ENCODE measurements at places on chromosomes 7 and 10. TPM values are rescaled to one million over a fixed set of nuclear protein-coding genes. Genes with fewer than 3 reads are reported as not detected.

DNA sequence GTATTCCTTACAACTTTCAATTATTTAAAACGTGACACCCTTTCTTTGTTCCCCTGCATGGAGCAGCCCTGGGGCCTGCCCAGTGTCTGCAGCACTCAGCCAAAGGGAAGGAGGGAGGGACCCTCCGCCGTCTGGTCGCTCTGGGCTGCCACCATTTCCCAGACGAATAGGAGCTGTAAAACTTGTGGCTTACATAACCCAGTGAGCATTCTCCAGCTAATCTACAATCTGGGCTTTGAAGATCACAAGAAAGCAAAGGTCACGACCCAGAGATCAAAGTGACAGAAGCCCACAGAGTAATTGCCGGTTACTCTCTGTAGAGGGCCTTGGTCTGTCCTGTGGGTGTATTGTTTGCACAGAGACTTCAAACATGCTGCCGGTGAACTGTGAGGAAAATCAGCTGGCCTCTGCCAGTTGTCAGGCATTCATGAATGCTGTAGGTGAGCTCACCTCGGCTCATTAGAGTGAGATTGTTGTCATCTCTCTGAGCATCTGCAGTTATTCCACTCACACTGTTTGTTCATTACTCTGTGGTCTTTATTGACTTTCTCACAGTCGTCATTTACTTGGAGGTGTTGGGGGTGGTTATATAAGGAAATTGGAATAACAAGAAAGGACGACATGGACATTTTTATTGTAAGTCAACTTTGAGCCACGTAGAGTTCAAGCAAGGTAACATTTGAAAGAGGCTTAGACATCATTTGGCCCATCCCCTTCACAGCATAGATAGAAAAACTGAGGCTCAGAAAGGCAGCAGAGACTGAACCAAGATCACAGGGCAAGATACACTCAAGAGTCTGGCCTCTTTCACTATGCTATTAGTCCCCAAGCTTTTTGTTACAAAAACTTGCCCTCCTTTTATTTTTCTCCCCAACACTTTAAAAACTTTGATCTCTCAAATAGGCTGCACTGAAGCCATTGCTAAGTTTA, 619.8 kb downstream of the LRMDA start:
- no peaks in the 10 kb centered on the region for H3K36me3 ChIP-seq
- no peak overlapping the region for H3K27ac ChIP-seq
- no peak for DNase-seq
- no peaks in the 10 kb centered on the region for H3K4me1 ChIP-seq

DNA sequence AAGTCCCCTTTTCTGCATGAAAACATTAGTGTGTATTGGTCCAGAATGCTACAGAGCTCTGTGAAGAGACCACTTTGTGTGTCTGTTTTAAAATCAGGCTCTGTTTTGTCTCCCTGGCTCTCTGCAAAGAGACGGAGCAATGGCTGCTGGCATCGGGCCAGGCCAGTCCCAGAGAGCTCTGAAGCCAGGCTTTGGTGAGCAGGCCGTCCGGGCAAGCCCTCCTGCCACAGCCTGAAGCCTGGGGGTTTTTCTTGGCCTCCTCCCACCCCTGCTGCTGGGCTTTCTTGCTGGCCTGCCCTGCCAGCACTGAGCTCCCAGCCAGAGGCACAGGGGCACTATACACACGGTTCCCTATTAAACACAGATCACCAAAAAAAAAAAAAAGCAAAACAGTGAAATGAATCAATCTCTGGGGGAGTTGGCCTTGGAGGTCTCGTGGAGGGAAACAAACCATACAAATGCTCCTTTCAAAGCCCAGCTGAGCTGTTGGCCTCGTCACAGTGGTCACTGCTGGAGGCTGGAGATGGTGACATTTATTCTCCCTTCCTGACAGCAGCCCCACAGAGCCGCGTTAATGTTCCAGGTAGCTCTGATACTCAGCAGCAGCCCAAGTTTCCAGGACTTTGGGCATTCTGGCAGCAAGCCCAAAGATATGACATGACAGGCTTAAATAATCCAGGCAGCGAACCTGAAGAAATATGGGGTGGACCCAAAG, 237.2 kb downstream of the TCF7L2 start:
- no peaks in the 10 kb centered on the region for H3K27me3 ChIP-seq
- DNase-seq = no peak
- no peak overlapping the region for H3K4me3 ChIP-seq
- H3K4me1 ChIP-seq = no peaks in the 10 kb centered on the region

GRCh38 chr10:86655596-86655995, 1.2 kb downstream of the OPN4 start:
- no peaks in the 10 kb centered on the region for H3K27me3 ChIP-seq
- no peak overlapping the region for H3K4me3 ChIP-seq
- H3K36me3 ChIP-seq = no peaks in the 10 kb centered on the region
- H3K27ac ChIP-seq = no peak overlapping the region
- no peaks in the 10 kb centered on the region for H3K4me1 ChIP-seq

DNA sequence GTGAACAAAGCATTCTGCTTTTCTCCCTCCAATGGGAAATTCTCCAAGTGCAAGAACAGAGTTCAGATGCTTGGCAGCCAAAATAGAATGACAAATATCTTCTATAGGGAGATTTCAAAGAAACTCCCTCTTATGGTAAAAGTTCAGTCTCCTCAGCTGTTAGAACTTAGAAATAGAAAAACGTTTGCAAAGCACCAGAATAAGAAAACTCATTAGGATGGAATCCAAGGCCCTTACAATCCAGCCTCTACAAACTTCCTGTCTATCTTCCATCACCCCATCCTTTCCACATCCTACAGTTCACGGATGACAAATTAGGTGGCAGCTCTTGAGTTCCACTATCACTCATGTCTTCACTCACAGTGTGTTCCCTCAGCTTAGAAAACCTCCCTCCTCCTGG, 25.7 kb downstream of the FAM13C start:
- H3K27me3 ChIP-seq = no peaks in the 10 kb centered on the region
- peaks cover 4% of the 10 kb centered on the region for H3K4me1 ChIP-seq

DNA sequence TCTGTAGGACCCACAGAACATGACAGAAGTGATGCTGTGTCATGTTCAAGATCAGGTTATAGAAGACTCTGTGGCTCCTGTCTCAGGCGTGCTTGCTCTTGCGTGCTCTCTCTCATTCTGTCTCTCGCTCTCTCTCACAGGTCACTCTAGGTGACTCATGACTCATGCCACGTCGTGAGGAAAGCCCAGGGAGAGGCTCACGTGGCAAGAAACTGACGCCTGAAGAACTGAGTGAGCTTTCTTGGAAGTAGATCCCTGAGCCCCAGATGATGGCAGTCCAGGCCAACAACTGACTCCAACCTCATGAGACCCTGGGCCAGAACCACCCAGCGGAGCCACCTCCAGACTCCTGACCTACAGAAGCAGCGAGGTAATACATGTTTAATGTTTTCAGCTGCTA, 103.3 kb downstream of the DNMBP start:
- H3K36me3 ChIP-seq = no peaks in the 10 kb centered on the region
- H3K27ac ChIP-seq = no peak overlapping the region
- no peak for DNase-seq
- no peaks in the 10 kb centered on the region for H3K27me3 ChIP-seq

DNA sequence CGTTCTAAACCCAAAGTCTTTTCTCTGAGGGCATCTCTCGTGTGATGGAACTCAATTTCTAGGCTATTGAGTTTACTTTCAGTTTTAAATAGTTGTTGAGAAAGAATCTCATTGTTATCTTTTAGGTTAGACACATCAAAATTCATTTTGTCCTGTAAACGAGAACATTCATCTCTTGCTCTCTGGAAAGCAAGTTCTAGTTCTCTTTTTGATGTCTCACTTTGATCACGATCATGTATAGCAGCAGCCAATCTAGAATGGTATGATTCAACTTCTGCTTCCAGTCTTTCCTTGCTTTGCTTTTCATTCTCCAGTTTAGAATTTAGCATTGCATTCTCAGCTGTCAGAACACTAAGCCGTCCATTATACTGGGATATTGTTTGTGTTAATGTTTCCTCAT, 65.1 kb downstream of the ANKRD26 start:
- H3K4me1 ChIP-seq = no peaks in the 10 kb centered on the region
- H3K27me3 ChIP-seq = no peaks in the 10 kb centered on the region

- H3K27ac ChIP-seq = no peak overlapping the region
- no peaks in the 10 kb centered on the region for H3K27me3 ChIP-seq
- DNase-seq = no peak
- no peak overlapping the region for H3K4me3 ChIP-seq
- no peaks in the 10 kb centered on the region for H3K36me3 ChIP-seq
These were observed 147.1 kb upstream of the MGMT start for GRCh38 chr10:129319934-129320333.

LBX1 gene
- total RNA-seq = not detected

DNA sequence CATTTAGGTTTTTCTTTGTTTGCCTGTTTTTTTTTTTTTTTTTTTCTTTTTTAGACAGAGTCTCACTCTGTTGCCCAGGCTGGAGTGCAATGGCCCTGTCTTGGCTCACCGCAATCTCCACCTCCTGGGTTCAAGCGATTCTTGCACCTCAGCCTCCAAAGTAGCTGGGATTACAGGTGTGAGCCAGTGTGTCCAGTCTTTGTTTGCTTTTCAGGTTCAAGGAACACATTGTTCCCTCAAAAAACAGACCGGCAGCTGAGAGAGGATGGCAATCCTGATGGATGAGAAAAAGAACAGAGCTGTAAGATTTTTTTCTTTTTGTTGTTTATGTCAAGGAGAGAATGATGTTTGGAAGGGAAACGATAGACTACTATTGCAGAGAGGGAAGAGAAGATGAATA, 23.3 kb upstream of the RHOBTB1 start:
- no peak for DNase-seq
- no peak overlapping the region for H3K4me3 ChIP-seq
- H3K4me1 ChIP-seq = no peaks in the 10 kb centered on the region
- H3K27ac ChIP-seq = no peak overlapping the region
- H3K27me3 ChIP-seq = no peaks in the 10 kb centered on the region
- H3K36me3 ChIP-seq = no peaks in the 10 kb centered on the region

SAMD9 gene
- total RNA-seq = 7.9 TPM

STRIP2 gene
- 1.8 TPM for total RNA-seq

FOXI2 gene
- total RNA-seq = not detected

- H3K4me3 ChIP-seq = no peak overlapping the region
- no peaks in the 10 kb centered on the region for H3K4me1 ChIP-seq
- DNase-seq = no peak
- no peaks in the 10 kb centered on the region for H3K27me3 ChIP-seq
- no peak overlapping the region for H3K27ac ChIP-seq
These were observed 20.8 kb downstream of the ACSM6 start for GRCh38 chr10:95214793-95215192.

PNLIP gene
- not detected for total RNA-seq

- H3K36me3 ChIP-seq = no peaks in the 10 kb centered on the region
- H3K4me3 ChIP-seq = no peak overlapping the region
- no peaks in the 10 kb centered on the region for H3K4me1 ChIP-seq
These were observed 168.6 kb upstream of the SHH start for GRCh38 chr7:155980841-155981240.
